Astrocyte of the hippocampus (primary cell): ENCODE measurements at places on chromosomes 2 and 18.

GRCh38 chr2:200828572-200829257, 17.0 kb downstream of the BZW1 start:
- DNase-seq, result no peak

DNA sequence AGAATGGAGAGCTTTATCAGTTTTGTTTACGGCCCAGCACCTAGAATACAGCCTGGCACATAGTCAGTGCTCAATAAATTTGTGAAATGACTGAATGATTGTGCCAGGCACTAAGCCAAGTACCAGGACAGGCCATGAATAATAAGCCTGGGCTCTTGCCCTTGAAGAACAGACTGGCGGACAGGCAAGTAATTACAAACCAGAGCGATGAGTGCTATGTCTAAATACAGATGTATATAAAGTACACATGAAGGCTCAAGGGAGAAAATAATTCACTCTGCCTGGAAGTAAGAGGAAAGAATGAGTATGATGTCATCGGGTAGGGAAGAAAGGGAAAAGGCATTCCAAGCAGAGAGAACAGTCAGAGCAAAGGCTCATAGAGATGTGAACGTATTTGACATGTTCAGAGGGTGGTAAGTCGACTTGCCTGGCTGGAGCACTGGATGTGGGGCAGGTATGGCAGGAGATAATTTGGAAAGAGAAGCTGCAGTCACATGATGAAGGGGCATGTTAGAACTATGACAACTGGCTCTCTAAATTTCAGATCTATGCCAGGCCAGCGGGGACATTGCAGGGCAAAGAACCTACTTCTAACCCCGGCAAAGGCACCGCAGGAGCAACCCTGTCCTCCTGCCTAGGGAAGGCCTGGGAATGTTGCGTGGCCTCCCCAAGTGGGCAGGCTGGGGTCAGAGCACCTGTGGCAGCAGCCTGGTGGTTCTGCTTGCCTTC, 119.1 kb upstream of the STPG4 start:
- DNase-seq, result peak; percentile 77

DNA sequence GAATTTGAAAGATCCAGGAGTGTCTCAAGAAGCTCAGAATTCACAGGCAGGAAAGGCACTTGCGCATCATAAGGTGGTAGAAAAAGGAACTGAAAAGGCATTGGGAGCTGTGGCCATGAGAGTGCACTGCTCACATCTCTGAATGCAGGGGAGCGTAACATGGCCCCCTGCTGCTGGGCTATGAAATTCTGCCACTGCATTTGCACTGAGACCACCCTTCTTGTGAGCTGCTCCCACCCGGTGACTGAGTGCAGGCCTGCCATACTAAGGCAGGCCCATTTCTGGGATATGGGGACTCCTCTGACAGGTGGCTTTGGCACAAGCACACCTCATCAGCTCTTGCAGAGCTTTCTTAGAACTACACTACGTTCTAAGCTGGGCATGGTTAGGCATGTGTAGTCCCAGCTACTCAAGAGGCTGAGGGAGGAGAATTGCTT, 25.3 kb upstream of the STARD7 start:
- no peak for DNase-seq

DNA sequence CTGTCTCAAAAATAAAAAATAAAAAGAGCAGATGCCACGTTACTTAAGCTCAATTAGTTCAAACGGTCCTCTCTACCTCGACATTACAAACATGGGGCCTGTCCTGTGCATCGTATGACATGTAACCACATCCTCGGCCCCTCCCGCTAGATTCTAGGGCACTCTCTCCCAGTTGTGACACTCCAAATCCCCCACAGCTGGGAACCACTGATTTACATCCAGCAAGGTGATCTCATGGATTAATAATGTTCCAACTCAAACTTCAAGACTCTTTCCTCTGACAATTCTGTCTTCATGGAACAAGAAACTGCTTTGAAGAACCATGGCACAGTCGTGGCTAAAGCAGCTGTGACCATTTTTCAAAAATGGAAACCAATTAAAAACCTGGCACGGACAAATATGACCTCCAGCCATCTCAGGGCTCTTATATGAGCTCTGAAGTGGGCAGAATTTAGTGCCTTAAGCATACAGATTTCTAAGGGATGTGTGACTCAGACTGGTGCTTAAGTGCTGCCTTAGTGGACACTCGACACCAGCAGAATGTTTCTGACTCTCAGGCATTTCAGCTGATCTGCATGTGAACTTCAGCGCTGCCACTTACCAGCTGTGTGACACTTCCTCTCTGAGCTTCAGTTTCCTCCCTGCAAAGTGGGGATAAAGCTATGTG, 31.7 kb upstream of the ASAP2 start:
- peak; percentile 84 for DNase-seq
